ENCODE measurements at places on chromosomes 12 and 14.
A peak's percentile ranks its signal among the peaks of the same experiment; 100 is the strongest.

- DNase-seq, result no peak
Observed at GRCh38 chr12:70180130-70180529, 63.1 kb upstream of the CNOT2 start.

GRCh38 chr12:61095111-61095510, 1165.1 kb upstream of the USP15 start:
- no peak for DNase-seq

GRCh38 chr14:34937442-34937841, 45.4 kb upstream of the SRP54 start:
- DNase-seq, result no peak

DNA sequence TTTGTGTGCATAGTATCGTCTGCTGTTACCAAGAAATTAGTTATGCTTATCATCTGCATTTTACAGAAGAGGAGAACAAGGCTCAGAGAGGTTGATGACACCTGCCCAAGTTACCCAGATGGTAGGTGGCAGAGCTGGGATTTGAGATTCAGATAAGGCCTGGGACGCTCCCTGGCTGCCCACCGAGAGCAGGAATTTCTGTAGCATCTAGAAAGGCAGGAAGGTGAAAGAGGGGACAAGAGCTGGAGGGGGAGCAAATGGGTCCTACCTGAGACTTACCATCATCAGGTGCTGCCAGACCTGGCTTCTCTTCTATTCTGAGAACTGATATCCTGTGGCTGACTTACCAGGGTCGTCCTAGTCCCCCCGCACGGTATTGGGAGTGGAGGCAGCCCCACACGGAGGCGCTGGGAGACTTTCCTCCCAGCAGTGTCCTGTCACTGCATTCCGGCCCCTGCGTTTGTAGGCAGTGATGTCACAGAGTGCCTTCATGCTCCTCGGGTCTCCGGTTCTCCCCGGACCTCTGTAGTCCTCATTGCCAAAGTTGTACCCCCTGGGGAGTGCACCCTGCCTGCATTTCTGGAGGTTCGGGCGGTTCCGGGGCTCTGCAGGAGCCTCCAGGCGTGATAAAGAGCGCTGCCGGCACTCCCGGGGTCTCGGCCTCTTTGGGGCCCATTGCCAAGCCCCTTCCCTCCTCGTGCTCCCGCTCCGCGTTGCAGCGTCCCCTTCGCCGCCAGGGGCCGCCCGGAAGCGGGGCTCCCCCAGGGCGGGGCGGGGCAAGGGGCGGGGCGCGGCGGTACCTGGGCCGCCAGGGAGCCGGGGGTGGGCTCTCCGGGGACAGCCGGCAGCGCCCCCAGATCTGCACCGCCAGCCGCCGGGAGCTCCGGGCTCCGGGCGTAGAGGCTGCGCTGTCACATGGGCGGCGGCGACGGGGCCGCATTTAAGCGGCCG, at the start of gene CABP1:
Gene CABP1 (plus strand): TSS at position 856 of the 951 bp plus-strand sequence. CDS start 60 bp downstream, at position 916.
- DNase-seq, result no peak

- DNase-seq, result no peak
Observed at GRCh38 chr14:78746086-78746595, 576.0 kb downstream of the NRXN3 start.

- DNase-seq, result no peak
Observed at GRCh38 chr12:78870539-78870938, 6.0 kb downstream of the SYT1 start.

- no peak for DNase-seq
Observed at GRCh38 chr14:54333511-54333910, 63.3 kb upstream of the CDKN3 start.

GRCh38 chr12:94957006-94957405, 46.5 kb downstream of the NDUFA12 start:
- no peak for DNase-seq

DNA sequence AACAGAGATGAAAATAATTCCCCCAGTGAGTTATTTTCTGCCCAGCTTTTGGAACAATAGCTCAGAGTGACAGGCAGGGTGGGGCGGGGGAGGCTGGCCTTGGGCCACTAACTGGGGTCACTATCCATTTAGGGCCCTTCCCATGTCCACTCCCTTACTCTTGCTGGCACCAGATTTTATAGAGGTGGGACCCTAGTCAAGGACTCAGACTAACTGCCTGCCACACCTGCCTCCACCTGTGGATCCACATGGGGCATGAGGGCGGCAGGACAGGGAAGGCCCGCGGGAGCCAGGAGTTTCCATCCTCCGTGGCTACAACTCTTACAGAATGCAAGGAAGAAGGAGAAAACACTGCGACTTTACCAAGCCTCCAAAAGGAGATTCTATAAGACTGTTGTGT, 10.1 kb downstream of the VDR start:
- no peak for DNase-seq

- no peak for DNase-seq
Observed at GRCh38 chr12:9643266-9643660, 26.2 kb upstream of the CLEC2D start.

DNA sequence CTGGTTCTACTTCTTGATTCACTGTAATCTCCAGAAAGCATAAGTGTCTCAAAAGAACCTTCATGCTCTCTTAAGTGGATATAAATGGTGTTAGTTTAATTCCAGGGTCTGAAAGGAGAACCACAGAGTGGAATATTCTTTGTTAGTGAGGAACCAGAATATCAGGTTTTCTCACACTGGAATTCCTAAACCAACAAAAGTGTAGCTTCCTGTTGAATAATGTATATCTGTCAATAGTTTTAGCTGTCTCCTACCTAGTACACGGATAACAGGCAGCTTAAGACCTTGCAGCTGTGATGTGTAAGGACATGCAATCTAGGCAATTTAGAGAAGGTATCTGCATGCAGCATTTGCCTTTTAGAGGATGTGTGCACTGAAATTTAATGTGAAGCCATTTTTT, 24.0 kb downstream of the LRIG3 start:
- no peak for DNase-seq

DNA sequence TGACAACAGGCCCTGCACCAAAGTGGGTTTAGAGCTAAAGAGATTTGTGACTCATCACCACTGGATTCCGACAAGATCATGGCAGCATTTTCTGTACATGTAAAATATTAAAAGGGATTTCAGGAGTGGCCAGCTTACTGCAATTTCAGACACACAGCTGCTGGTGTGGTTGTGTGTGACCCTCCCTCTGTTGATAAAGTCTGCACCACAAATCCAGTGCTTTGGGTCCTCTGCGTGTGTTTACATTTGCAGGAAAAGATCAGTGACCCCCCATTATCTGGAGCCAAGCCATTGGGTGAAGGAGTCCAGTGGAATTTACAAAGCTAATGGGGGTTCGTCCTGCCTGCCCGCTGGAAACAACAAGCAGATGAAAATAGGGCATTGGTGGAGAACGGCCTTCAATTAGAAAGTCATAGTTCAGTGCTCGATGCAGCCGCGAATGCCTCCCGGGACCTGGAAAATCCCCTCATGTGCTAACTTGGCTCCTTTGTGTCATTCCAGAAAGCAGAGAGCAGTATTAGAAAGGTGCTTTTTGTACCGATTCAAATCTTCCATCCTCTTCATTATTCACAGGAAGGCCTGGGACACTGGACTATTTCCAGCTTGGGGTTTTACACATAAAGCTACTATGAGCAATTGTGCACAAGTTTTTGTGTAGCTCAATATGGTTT, 188.5 kb upstream of the TMEM132C start:
- no peak for DNase-seq

GRCh38 chr14:77027538-77028383, 747 bp downstream of the IRF2BPL start:
- DNase-seq, result peak; percentile 91

DNA sequence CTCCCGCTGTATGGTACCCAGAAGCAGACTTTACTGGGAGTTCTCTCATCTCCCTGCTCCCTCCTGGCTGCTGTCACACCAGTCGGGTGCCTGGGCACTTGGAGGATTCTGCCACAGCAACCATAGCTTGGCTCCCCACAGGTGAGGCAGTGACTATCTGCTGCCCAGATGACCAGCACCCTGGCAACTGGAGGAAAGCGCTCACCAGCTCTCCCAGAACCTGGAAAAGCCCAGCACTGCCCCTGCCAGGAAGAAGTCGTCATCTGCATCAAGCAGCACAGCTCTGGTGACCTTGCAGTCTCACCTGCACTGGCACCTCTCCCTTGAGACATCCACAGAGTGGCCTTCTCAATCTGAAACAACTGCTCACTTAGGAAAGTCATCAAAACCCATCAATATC, 31.9 kb upstream of the TC2N start:
- DNase-seq, result no peak

DNA sequence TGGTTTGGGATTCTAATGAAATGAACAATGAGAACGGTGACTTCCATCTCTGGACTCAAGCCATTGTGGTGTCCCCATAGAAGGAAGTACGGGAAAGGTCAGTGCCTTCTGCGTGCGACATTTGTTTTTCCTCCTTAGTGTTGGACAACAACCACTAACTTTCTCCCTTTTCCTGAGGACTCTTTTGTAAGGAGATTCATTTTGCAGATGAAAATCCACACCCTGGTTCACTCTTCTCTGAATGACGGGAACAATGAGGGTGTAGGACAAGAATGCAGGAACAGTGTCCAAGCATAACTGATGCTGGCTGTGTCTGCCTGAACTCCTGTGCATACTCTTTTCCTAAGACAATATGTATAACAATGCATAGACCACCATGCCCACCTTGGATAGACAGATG, 176.4 kb downstream of the STXBP6 start:
- DNase-seq, result no peak

DNA sequence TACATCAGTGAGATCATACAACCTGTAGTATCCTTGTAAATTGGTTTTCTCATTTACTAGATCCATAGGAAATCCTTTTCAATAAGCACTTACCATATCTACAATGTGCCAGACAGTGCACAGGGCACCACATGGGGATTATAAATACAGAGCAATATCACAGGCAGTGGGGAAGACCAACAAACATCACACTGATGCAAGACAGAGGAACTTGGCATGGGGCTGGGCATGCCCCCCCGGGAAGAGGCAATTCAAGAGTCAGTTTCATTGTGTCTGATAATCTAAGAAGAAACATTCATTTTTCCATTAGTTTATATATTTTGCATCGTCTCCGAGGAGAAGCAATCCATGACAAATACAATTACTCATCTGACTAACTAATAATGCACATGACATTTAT, 16.2 kb downstream of the NT5DC3 start:
- DNase-seq, result no peak

DNA sequence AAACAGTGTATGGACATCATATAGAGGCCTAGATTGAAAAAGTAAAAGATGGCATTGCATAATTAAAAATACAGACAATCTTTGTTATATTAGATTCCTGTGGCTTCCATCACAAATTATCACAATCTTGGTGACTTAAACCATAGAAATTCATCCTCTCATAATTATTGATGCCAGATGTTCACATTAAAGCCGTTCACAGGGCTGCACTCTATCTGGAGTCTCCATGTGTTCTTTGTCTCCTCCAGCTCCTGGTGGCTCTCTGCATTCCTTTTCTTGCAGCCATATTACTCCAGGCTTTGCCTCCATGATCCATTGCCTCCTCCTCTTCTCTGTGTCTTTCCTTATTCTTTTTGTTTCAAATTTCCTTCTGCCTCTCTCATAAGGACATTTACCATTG, 875.7 kb upstream of the USP15 start:
- DNase-seq, result no peak

DNA sequence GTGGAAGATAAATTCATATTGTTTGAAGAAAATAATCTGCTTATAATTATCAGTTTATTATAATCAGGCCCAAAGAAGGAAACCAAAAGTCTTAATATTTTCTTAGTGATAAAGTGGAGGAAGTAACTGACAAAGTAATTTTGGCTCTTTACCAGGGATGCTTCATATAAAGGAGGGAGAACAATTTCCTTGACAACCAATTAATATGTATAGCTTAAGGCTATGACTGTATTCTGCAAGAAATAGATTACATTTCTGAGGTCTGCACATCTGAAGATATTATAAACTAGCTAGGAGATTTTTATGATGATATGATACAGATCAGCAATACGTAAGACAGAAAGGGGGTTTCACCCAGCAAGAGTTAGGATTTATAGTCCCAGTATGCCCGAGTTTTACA, 90.8 kb downstream of the BICD1 start:
- no peak for DNase-seq

DNA sequence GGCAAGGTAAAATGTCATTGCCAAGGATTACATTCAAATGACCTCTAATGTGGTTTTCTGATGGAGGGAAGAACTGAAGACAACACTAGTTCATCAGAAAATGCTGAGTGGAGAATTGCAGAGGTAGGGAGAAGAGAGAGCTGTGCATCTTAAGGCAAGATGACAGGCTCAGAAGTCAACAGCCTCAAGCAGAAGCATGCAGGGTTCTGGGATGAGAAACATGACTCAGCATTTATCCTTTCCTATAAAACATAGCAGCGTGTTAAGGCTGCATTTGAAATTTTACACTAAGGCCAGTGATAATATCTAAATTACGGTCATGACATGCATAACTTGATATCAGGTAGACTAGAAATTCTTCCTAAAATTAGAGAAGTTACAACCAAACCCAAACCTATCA, 53.7 kb upstream of the DYRK2 start:
- no peak for DNase-seq

- DNase-seq, result no peak
Observed at GRCh38 chr14:35297706-35298105, 5.5 kb downstream of the PSMA6 start.

DNA sequence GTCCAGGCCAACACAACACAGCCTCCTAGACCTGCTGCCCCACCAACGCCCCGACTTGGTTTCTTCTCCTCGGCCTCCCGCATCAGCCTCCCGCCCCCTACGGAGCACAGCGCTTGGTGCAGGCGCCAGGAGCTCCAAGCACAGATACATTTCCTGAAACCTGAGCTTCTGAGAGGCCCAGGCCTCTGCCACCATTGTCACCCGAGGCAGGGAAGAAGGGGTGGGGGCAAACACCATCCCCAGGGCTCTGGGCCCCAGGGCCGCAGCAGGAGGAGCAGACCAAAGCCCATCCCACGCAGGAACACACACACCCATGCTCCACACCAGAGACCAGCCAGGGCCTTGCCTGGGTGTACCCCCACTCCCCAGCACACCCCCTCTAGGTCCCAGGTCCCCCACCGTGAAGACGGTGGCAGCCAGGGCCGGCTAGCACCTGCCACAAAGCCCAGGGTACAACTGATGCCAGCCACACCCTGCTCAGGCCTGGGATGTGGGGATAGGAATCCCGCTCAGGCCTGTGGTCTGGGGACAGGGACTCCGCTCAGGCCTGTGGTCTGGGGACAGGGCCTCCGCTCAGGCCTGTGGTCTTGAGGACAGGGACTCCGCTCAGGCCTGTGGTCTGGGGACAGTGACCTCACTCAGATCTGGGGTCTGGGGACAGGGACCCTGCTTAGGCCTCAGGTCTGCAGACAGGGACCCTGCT, 5.4 kb downstream of the JAG2 start:
- no peak for DNase-seq

- DNase-seq, result peak; percentile 89
Observed at GRCh38 chr14:72613231-72613974, 280.5 kb downstream of the DPF3 start.

DNA sequence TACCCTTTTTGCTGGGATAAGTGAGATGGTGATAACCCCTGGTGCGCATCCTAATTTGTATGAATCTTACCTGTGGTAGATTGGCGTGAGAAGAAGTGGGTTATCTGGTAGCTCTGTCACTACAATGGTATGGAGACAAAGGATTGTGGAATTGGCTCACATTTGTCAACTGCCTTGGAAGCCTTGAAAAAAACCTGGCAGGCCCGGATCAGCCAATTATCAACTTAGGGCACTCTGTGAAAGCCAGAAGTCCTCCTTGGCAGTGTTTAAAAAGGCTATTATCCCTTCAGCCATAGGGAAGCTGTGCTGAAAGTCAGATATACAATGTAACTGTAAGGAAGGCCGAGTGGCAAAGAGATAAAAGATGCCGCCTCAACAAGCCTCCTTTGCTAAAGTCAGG, 56.5 kb downstream of the WASHC3 start:
- no peak for DNase-seq

Data from cardiac septum (tissue), 1 donor.